GM04504 (cell line): ENCODE measurements at places on chromosomes 2 and 18.

DNA sequence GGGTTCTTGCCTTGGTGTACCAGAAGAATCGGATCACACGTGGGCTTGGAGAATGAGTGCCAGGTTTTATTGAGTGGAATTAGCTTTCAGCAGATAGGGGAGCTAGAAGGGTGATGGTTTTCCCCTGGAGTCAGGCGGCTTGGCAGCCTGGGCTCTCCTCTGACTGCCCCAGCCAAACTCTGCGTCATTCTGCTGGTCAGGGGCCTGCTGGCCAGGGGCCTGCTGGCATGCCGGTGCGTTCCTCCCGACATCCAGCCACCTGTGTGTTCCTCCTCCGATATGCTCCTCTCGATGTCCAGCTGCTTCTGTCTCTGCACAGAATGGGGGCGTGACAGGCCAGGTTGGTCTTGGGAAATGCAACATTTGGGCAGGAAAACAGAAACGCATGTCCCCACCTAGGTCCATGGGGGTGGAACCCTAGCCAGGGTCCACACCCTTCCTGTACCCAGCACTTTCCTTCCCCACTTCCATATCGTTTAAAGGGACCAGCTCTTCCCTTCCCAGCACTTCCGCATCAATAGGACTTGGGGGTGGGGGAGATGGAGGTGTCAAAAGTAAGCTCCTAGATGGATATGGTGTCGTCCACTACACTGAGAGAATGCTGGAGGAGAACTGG is 85.3 kb downstream of the VWA3B start:
- no peak for DNase-seq

DNA sequence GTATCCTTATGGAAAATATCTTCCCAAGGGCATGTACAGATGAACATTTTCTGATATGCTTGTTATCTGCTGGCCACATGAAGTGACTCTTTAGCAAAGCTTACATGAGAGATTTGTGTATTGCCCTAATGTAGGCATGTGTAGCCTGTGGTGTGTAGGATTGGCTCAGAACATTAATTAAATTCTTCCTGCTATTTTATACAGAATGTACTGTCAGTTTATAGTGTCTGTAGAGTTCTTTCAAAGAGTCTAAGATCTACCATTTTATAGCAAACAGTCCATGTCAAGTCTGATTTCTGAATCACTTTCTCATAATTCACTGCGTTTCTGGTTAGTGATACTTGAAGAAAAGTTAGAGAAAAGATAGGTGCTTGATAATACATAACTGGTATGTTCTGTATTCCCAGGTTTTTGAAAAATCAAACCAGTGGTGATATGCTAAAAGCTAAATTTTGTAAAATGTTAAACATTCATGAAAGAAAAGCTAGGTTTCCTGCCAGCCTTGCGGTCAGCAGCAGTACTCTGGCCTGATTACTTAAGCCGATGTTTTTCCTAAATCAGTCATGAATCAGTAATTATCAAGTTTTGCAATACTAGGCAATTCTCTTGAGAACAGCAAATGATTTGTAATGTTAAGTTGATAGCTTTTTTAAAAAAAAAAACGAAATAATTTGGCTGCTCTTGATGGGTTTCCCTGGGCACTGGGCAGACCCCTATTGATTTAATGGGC is 30.9 kb upstream of the EFEMP1 start:
- peak; percentile 40 for DNase-seq

DNA sequence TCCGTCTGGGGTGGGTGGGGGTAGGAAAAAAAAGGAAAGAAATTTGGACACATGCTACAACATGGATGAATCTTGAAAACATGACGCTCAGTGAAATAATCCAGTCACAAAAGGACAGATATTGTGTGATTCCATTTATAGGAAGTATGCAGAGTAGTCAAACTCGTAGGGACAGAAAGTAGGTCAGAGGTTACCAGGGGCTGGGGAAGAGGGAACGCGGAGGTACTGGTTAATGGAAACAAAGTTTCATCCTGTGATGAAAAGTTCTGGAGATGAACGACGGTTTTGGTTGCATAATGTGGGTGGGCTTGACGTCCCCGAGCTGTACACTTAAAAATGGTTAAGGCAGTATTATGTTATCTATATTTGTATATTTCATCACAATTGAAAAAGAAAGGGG is 4.5 kb upstream of the SFTPB start:
- no peak for DNase-seq

DNA sequence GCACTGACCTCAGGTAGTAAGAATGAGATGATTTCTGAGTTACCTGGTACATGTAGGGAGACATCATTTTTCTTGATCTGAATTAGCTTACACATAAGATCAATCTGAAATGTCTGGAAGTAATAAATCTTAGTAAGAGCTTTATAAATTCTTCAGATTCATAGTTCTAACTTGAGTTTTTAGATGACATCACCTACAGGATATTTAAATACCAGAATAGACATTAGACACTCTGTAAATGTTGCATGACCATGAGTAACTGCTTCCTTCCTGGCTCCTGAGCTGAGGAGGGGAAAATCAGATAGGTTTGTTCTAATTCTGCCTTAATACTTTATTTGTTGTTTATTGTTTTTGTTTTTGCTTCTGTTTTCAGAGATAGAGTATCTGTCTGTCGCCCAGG is 181.8 kb downstream of the PHLPP1 start:
- DNase-seq, result no peak

DNA sequence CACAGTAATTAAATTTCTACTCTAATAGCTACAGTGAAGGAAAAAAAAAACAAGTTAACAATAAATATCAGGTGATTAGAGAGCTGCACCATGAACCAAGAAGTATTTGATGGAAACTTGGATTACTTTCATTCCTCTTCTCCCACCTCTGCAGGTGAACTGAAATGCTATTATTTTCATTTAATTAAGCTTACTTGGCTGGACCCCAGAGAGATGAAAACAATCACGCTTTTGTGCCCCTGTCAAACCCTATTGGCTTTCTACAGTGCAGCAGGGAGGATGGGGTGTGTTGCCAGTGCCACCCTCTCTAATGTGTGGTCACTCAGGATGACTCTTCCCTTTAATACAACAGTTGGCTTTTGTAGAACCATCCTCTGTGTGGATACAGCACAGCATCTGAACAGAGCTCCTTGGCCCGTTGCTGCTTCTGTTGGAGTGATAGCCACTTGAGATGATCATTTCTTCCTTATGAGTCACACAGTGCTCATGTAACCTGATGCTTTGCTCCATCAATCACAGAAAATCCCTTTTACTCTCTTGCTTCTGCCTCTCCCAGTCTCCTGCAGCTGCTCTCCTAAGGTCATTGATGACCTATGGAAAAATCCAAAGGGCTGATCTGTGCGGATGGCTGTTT is 5.5 kb upstream of the ARL4C start:
- DNase-seq, result peak; percentile 34

DNA sequence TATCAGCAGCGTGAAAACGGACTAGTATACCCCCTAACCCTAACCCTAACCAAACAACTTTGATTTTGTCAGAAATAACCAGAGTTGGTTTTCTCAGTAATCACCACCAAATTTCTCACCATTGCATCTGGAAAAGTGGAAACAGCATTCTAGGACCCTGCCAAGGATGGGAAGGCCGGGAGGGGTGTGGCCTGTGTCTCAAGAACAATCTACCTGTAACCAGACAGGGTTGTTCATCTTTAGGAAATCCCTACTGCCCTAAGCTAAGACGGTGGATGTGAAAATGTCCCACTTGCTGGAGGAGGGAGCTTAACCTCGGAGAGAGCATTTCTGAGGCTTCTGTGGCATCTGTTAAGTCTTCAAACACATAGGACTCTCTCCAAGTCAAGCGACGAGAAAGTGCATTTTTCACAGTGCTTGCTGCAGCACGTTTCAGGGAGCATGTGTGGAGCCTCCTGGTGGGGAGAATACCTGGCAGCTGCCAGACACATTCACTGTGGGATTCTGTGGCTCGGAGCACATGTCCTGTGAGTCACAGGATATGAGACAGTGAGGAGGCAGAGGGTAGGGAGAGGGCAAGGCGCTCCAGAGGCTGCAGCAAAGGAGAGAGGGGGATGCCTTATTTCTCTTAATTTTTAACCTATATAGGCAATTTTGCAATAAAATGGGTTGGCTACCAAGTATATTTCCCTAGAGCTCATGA is 207.5 kb downstream of the SPP2 start:
- DNase-seq, result peak; percentile 95
